AG10803 (cell line): ENCODE measurements at places on chromosomes 2 and 18.

DNA sequence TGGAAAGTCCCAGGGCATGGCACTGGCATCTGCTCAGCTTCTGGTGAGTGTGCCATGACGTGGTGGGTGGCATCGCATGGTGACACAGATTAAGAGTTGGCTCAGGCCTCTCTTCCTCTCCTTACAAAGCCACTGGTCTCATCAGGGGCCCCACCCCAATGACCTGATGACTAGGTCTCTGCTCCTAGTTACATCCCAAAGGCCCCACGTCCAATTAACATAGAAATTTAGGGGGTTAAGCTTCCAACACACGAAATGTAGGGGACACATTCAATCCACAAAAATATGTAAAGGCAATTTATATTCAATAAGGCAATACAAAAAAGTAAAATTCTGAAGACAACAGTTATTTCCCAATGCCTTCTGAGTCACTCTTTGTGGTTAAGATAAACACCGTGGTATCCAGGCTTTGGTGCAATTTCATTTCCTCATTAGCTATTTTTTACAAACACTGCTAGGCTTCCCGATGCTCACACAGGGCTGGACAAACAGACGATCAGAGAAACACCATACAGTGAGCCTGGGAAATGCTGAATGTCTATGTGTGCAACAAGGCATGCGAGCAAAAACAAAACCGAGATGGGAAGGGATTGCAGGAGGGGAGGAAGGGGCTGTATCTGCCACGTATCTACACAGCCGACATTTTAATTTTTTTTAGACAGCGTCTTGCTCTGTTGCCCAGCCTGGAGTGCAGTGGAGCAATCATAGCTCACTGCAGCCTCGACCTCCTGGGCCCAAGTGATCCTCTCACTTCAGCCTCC lies 67.2 kb downstream of the MBP start:
- DNase-seq = peak; percentile 92

GRCh38 chr2:129010262-129010661 lies 691.6 kb upstream of the HS6ST1 start:
- DNase-seq = no peak

GRCh38 chr2:158931572-158931971 lies 36.9 kb upstream of the TANC1 start:
- DNase-seq = peak; percentile 66

- DNase-seq = no peak
These were observed 4.4 kb upstream of the SLC30A6 start for GRCh38 chr2:32161296-32161695.

- peak; percentile 12 for DNase-seq
These were observed 185.9 kb downstream of the PDE1A start for GRCh38 chr2:182240862-182241371.

DNA sequence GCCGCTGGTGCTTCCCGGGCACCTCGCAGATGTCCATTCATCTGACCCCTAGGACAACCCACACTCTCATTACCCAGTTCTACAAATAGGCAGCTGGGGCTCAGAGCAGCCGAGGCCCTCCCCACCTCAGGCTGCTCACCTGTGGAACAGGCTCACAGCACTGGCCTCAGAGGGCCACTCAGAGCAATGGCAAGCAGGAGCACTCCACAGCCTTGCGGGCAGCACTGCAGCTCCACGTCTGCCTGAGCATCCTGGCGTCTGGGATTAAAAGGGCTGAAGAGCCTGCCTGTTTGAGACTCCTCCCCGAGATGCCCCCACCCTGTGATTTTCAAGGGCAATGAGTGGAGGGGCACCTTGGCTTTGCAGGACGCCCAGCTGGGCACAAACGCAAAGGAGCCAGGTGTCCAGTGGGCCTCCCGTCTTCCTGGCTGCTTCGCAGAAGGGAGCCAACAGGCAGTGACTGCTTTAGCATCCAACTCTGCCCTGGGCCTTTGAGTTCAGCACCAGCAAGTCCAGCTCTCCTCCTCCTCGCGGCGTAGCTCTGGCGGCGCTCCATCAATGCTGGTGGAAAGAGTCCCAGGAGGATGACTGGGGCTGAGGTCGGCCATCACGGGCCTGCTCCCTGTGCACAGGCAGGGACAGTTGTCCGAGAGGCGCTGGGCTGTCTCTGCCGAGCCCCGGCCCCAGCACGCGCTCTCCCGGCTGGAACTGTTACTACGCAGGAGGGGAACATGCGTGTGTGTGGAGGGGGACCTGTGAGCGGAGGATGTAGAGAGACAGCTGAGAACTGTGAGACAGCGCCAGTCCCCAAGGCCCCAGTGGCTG lies 297.2 kb downstream of the NDUFA10 start:
- no peak for DNase-seq

DNA sequence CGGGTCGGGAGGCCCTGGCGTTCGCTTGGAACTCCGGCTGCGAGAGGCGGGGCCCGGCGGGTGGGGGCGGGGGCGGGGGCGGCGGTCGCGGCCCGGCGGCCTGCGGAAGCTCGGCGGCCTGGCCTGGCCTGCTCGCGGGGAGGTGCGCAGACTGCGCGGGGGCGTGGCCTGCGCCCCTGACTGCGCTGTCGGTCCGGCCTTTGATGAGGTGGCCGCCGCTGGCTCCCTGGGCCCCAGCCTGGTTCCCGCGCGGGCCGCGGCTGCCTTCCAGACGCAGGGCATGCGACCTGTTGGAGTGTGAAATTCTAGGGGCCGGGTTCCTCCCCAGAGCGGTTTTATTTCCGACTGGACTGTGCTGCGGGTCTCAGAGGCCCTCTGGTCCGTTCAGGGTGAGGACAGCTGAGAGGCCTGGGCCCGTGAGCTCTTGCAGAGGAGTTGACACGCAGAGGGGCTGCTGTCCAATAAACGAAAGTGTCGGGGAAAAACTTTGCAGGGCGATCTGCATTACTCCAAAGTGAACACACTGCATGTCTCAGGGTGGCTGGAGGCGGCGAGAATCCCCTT lies 629 bp downstream of the NRBP1 start:
- peak; percentile 84 for DNase-seq

- peak; percentile 96 for DNase-seq
These were observed 11.3 kb upstream of the DES start for GRCh38 chr2:219406861-219407230.
